ENCODE measurements at places on chromosomes 12 and 14. TPM values are rescaled to one million over a fixed set of nuclear protein-coding genes. Genes with fewer than 3 reads are reported as not detected.

ISM2 gene
- not detected for total RNA-seq

FAM222A gene
- 0.79 TPM for total RNA-seq

PPP1R36 gene
- 0.65 TPM for total RNA-seq

DNA sequence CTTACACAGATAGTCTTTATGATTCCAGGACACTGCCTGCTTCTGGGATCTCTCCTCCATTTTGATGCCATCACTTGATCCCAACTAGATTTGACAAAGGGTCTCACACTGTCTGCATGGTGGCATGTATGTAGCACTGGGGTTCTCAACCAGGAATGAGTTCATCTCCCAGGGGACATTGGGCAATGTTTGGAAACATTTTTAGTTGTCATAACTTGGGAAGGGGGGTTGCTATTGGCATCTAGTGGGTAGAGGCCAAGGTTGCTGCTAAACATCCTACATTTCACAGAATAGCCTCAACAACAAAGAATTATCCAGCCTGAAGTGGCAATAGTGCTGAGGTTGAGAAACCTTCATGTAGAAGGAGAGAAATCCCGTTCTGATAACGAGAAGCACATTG lies 376.2 kb downstream of the DPF3 start:
- no peak for DNase-seq

DNA sequence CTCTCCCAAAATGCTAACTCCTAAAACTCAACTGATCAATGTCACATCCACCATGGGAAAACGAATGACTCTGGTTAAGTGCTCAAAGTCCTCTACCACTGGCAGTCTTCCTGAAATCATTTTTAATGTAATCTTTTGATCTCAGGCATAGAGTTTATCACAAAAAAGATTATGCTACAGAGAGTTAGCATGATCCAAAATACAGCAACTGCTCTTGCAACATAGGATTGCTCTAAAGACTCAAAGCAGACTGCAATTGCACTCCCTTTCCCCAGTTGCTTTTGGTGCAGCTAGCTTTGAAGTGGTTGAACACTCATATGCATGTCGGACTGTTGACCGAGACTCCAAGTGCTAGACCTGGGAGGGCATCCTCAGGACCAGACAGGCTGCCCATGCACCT lies 109.3 kb downstream of the C12orf42 start:
- no peak for DNase-seq

- no peak for DNase-seq
Measured at GRCh38 chr12:3129301-3130056, 52.3 kb downstream of the TSPAN9 start.

- no peak for DNase-seq
Measured at GRCh38 chr14:43795600-43796228, 711.4 kb downstream of the FSCB start.

CDCA3 gene
- 0.52 TPM for total RNA-seq

FSCB gene
- not detected for total RNA-seq

FAM186B gene
- not detected for total RNA-seq

- DNase-seq = no peak
Measured at GRCh38 chr14:22178333-22178839, 410.6 kb downstream of the DAD1 start.

VWF gene
- 375 TPM for total RNA-seq

PTPRQ gene
- total RNA-seq = 1.5 TPM

DNA sequence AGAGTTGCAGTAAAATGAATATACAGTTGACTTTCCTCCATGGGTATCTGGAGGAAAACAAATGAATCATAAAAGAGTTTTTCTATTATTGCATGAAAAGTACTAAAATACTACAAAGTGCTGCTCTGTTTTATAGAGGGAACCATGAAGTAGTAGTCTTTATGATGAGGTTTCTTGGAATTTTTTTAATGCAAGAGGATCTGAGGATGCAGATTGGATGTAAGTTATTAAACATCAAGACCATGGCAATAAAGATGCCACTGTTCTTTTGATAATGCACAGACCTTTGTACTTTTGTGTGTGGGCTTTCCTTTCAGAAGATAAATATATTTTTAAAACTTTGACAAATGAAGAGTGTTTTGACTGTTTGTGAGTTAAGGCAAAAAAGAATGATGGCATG lies 87.5 kb downstream of the DACT1 start:
- DNase-seq = no peak
